Activated CD4-positive, alpha-beta T cell treated with anti-CD3 and anti-CD28 coated beads, Interleukin-2, amount 10 ng/mL, durations not matched to agents 24 days and 14 days (primary cell): ENCODE measurements at places on chromosomes 7 and 10. TPM values are rescaled to one million over a fixed set of nuclear protein-coding genes. Genes with fewer than 3 reads are reported as not detected.

Gene NYAP1
- total RNA-seq: 0.17 and 0.49 TPM in 2 replicates

Gene SORCS1
- total RNA-seq: not detected in 2 replicates

Gene PSAP
- total RNA-seq: 97.9 and 99.9 TPM in 2 replicates

Gene PNLIPRP1
- not detected in 2 replicates for total RNA-seq

Gene SFRP5
- not detected in 2 replicates for total RNA-seq

Gene PAX4
- not detected in 2 replicates for total RNA-seq

DNA sequence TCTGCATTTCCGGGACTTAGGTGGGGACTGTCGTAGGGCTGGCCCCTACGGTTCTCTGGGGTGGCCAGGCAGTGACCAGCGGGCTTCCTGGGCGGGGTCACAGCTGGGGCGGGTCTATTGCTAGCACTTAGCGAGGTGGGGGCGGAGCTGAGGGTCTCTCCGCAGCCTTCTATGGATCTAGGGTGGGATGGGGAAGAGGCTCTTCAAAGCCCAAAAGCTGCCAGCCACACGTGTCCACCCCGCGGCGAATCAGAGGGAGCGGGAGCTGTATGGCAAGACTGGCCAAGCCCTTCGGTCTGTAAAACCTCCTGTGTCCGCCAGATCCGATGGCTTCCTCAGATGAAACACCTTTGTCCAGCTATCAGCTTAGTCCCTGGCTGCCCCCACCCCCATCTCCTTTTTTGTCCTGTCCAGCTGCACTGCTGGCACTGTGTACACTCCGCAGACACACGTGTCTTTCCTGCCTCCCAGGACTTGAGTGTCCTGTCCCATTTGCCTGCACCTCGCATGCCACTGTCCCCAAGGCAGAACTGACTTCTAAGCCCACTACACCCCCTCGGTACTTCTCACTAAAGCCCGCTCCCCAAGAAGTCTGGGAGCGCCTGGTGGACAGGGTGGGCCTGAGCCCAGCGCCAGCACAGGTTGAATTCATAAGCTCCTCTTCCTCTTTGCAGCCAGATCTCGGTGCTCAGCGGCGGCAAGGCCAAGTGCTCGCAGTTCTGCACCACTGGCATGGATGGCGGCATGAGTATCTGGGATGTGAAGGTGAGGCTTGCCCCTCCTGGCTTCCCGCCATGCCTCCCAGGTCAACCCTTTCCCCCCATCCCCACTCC is 14.8 kb downstream of the PDAP1 start:
- no peak for DNase-seq

DNA sequence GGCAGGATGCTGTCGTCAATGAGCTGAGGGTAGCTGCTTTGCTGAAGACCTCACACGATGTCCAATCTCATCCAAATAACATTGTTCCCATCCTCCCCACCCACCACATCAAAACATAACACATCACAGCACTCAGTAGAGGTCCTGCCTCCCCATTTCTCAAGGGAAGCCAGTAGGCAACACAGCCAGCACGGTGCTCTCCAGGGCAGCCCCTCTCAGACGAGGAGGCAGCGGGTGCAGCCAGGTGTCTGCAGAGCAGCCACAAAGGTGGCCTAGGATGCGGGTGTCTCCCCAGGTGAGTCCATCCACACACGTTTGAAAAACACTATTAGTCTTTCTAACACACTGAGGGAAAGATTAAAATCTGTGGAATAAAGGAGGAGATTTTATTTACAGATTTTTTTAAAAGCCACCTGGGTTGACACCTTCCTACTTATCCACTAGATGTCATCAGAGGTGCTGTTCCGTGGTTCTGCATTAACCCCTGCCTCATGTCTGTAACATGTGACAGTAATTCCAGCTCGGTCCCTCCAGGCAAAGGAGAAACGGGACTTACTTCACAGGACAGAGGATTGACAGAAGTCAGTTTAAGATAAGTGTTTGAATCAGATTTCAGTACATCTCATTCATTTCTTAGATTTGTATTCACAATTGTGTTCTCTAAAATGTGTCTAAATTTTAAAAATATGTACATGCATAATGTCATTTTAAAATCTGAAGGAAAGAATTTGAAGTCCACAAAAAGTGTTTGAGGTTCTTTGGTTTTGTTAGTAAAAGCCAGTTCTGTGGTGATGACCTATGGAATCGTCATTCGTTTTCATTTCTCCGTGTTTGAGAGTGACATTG is 68.0 kb downstream of the LANCL2 start:
- DNase-seq: peak; percentile 75

- DNase-seq: no peak
Measured at GRCh38 chr10:127012769-127013152, 107.5 kb downstream of the DOCK1 start.

DNA sequence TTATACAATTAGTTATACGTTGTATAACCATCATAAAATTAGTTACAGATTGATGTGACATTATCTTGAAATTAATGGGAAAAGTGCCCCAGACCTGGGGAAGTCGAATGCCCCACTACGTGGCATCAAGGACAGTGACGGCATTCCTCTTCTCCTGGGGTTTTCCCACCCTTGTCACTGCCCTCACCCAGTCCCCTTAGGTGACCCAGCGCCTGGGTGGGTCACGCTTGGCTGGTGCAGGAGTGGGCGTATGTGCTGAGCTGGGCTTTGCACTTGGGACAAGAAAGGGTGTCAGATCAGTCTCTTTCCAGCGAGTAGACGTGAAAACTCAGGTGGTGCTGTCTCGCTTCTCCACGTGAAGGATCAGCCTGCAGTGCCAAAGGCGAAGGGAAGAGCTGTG is 7.6 kb downstream of the FOXK1 start:
- DNase-seq: no peak

DNA sequence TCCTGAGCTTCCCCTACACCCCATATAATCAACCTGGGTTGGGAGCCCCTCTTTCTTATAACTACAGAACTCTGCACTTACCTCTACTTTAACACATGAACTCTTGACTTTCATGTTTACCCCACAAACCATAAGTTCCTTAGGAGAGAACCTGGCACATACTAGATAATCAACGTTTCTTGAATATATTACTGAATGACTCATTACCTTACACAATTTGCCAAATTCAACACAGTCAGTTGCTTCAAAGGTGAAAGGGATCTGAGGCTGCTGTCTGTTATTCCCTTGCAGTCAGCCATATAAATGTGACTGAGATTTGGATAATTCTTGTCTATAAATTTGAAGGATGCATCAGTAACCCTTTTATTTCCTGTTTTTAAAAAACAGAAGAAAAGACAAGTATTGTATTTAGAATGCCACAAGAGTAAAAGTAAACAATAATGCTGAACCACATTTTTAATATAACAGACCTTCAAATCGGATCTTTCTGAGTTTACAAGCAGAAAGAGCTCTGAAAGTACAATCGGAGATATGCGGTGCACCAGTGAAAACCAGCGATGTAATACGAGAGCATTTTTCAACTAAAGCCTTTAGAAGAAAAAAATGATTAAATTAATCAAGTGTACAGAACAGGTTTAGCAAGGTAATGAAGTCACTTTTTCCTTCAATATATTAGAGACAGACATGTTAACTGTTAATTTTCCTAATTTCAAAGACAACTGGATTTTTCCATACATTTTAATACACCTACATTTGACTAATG is 29.5 kb upstream of the LRRC17 start:
- no peak for DNase-seq

- no peak for DNase-seq
Measured at GRCh38 chr10:68900427-68901104, 549 bp upstream of the DDX50 start.

GRCh38 chr7:81367326-81367931 is 402.4 kb downstream of the HGF start:
- no peak for DNase-seq

DNA sequence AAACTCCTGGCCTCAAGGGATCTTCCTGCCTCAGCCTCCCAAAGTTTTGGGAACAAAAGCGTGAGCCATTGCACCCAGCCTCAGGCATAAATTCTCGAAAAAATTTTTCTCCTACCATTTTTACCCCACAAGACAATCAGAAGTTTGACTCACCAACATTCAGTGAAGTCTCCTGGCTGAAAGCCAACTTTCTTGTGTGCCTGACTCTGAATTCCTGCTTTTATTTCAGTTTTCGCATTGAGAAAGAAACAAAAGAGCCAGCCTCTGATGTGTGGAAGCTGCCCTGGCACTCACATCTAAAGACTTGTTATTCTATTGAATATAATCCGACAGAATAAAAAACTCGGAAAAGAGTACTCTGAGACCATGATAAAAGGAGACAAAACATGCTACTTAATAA is 402.9 kb downstream of the MAGI2 start:
- no peak for DNase-seq

GRCh38 chr10:74898201-74898976 is 72.0 kb downstream of the KAT6B start:
- DNase-seq: peak; percentile 79

DNA sequence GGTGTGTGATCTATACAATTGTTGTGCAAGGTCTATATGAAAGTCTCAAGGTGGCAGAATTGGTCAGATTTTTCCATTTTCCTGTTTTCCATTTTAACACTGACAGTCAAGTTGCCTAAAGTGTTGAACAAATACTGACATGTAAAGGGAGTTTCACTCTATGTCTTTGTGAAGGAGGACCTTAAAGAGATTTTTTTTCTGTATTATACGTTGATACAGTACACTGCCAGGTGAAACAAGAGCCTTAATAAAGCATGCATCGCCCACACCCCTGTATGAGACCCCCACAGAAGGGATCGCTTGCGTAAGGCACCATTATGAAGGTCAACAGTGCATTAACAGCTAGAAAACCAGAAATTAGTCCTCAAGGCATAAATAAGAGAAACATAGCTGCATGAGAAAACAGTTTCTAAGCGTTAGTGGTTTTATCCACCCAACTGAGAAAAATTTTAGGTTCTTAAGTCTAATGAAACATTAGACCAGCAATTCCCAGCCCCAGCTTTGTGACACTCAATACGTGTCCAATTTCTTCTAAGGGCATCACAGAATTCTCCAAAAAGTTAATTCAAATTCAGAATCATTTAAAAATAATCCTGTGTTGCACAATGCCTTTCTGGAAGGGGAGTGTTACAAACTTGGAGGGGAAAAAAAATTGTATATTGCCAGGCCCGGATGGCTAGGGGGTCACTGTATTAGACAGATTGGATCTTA is 6.9 kb downstream of the KLF6 start:
- DNase-seq: no peak

DNA sequence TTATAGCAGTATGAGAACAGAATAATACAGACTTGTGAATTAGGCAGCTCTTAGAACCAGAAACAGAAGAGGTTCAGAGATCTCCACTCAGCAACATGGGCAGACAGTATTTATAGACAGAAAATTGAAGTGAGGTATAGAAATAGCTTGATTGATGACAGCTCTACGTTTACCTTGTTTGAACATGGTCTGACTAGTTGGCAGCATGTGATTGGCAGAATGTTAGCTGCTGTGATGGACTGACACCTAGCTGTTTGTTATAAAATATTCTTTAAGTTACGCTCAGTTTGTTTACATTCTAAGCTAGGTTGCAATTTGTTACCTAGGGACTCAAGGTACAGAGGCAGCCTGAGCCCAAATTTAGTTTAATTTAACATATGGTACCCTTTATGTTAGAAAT is 73.7 kb upstream of the TMEM229A start:
- peak; percentile 3 for DNase-seq

- DNase-seq: no peak
Measured at GRCh38 chr10:133336118-133336576, 549 bp downstream of the CALY start.

DNA sequence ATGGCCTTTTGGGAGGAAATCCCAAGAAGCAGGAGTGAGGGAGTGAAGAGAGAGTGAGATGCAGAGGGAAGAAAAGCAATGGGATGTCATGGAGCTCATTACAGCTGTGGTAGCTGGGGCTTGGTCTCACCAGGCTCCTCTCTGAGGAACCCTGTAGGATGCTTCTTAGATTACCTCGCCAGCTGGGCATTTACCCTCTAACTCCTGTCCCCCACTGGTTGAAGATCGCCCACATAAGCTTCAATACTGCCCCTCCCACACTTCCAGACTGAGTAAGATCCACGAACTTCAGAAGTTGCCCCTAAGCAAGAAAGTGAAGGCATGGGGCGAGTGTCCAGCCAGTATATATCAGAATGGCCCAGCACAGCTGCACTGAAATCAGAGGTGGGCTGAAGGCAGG is 58.1 kb upstream of the SLC35B4 start:
- no peak for DNase-seq

DNA sequence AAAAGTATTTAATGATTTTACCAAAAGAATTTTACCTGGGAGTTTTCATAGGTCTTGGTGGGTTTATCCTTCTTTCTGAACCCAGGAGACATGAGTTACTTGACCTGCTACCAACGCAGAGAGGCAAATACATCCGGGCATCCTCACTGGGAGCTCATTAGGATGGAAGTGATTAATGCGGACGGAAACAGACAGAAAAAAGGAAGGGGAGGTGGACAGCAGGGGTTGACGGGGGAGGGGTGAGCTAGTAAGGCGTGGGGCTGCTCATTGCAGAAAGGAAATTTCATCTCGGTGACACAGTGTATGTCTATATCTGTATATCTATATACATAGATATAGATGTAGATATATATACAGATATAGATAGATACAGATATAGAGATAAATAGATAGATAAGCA is 408.2 kb upstream of the ADARB2 start:
- DNase-seq: no peak

DNA sequence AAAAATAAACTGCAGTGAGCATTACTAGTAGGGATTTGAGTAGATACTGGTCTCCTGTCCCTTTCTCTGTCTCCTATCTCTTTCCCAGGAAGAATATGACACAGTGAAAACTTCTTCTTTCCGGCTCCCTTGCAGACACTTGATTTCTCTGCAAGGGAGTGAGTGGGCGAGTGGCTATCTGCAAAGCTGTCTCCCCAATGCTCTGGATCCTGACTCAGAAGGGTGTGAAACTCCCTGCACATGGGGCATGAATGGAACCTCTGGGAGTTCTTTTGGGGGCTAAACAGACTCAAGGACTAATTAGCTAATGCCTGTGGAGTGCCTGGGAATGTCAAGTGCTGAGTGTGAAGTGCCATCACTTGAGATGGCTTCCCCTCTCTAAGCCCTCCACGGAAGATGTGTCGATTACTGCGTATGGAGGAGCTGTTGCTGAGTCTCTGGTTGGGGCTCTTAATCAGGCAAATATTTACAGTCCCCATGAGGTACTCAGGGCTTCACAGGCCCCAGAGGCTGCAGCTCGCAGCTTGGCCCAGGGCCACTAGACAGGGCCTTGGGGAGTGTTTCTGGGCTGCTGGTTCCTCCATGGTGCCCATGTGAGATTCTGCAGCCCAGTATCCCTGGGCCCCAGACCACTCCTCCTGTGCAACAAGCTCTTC is 139.8 kb downstream of the RPS24 start:
- DNase-seq: no peak

DNA sequence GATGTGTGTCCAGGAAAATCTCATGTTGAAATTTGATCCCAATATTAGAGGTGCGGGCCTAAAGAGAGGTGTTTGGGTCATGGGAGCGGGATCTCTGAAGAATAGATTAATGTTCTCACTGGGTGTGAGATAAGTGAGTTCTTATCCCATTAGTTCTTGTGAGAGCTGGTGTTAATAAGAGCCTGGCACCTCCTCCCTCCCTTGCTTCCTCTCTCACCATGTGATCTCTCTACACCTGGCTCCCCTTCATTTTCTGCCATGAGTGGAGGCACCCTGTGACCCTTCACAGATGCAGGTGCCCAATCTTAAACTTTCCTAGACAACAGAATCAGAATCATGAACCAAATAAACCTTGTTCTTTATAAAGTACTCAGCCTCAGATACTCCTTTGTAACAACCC is 19.5 kb downstream of the MTPN start:
- no peak for DNase-seq
